ENCODE measurements at places on chromosomes 4 and X.

- no peak for DNase-seq
These were observed 1.3 kb downstream of the LDB2 start for GRCh38 chr4:16896881-16897750.

GRCh38 chr4:142347241-142347640, 498.9 kb downstream of the INPP4B start:
- DNase-seq, result no peak

- DNase-seq, result no peak
These were observed 466.9 kb downstream of the FSTL5 start for GRCh38 chr4:161696944-161697343.

GRCh38 chr4:182251116-182251515, 7.9 kb downstream of the TENM3 start:
- DNase-seq, result no peak

DNA sequence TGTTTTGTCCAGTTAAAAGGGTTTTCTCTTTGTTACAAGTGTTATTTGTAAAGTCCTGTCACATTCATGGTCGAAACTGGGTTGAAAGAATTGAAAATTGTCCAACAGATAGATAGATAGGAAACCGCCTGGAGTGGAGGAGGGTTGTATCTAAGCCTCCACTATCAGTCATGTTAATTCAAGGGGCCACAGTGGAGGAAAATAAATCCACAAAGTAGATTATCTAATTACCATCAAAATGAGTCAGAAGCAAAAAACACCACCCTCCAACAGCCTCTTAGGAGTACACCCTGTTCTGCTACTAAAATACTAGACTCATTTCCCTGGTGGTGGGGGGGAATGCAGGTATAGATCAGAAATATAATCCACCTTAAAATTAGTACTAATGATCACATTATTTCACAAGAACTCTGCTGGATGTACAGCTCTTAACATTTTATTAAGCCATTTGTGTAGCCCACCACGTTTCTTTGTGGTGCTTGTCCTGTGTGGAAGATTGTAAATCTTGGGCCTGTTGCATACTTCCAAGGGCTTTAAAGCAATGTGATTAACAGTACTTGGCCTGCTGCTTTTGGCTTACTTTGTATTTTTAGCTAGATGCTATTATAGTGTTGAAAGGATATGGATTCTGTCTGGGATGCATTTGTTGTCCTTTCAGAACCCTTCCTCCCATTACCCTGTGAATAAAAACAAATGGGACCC, 26.8 kb downstream of the RBBP7 start:
- no peak for DNase-seq

DNA sequence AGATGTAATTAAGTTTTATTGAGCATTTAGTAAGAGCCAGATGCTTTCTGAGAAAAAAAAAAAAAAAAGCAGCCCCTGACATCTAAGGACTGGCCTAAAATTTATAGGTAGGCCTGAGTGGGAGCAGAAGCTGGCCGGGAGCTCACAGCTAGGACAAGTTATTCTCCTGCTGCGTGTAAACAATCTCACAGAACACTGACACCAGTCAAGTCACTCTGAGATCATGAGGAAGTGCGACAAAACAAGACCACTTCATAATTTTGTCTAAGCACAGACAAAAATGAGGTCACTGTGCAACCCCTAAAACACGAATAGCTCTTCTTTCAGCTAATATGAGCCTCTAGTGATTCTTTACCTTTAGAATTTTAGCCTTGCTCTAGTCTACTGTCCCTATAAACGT, 15.3 kb upstream of the NSUN7 start:
- DNase-seq, result no peak

DNA sequence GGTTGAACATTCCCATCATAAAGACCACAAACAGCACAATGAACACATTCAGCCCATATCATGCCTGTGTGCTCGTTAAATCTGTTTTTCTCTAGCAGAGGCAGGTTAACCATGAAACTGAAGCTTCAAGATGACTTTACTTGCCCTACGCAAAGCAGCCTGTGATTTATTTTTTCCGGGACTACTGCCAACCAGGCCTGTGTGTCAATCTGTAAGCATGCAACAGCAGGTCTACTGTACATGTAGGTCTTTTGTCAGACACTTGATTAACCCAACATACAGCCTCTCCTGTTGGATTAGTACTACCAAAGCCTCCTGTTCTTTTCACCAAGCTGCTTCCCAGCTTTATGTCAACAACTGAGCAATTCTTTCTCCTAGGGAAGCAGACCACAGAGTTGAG, 85.5 kb upstream of the ACSL1 start:
- no peak for DNase-seq

GRCh38 chr4:165378745-165379677, at the start of gene CPE:
Gene CPE (plus strand): TSS chr4:165379008. CDS start chr4:165379222, 214 bp downstream.
- DNase-seq, result peak; percentile 54

GRCh38 chrX:100973411-100973810, 3.9 kb downstream of the ARL13A start:
- DNase-seq, result no peak

DNA sequence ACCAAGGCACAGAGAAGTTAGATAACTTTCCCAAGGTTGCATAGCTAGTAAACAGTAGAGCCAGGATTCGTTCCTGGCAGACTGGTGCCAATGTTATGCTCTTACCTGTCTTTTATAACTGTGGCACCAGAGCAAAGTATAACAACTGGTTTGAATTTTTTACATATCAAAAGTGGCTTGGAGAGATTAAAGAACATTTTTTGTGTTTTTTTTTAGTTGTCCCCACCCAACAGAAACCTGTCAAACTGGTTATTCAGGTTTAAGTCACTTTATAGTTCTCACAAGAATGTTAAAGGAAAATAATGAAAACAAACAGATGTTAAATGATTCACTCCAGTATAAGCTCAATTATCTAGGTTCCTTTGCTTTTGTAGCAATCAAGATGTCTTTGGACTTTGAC, 15.6 kb upstream of the FAM47E start:
- DNase-seq, result no peak
